ENCODE measurements at places on chromosomes 13 and 19.

- no peak for DNase-seq
These were observed 7.0 kb upstream of the MAP2K2 start for GRCh38 chr19:4130744-4131438.

GRCh38 chr19:48613024-48613851, 1.6 kb downstream of the FAM83E start:
- no peak for DNase-seq

DNA sequence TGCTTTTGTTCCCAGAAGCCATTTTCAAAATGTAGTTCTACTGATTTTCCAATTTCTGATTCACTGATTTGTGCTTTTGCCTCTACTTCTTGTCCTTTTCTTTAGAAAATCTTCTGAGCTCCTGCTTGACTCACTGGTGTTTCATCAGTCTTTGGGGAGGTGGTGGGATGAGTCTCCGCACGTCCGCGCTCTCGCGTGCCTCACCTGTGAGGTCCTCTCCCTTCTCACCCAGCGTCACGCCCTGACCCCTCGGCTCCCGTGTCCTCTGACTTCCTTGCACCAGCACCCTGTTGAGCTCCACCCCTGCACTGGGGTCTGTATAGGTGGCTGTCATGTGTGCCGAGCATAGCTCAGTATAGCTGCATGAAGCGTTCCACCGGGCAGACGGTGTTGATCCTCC, 52.7 kb upstream of the MCF2L start:
- DNase-seq: no peak

GRCh38 chr19:49889687-49890348, 6.9 kb downstream of the IL4I1 start:
- DNase-seq: peak; percentile 70

- DNase-seq: no peak
These were observed 5.5 kb downstream of the ARRDC5 start for GRCh38 chr19:4897146-4897545.

- DNase-seq: no peak
These were observed 435.9 kb upstream of the SGCG start for GRCh38 chr13:22744688-22745452.

GRCh38 chr13:31018511-31018910, 86.1 kb downstream of the TEX26 start:
- no peak for DNase-seq

DNA sequence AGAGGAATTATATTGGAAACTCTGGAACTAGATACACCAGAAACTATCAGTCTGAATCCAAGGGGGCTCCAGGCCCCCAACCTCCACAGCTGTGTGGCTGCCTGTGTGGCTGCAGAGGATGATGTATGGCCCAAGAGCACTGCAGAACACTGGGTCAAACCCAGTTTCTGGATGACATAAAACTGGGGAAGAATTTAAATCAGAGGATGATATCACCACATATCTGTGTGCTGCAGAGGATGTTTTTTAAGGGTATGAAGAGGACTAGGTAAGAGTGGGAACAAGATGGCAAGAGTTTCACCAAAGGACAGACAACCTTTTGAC, 226.4 kb downstream of the SUCLA2 start:
- DNase-seq: no peak

DNA sequence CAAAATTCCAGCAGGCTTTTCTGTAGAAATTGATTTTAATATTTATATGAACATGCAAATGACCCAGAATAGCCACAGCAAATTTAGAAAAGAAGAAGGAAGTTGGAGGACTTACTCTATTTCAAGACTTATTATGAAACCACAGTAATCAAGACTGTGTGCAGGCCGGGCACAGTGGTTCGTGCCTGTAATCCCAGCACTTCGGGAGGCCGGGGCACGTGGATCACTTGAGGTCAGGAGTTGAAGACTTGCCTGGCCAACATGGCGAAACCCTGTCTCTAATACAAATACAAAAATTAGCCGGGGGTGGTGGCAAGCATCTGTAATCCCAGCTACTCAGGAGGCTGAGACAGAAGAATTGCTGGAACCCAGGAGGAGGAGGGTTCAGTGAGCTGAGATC, 6.0 kb upstream of the FFAR2 start:
- DNase-seq: no peak

DNA sequence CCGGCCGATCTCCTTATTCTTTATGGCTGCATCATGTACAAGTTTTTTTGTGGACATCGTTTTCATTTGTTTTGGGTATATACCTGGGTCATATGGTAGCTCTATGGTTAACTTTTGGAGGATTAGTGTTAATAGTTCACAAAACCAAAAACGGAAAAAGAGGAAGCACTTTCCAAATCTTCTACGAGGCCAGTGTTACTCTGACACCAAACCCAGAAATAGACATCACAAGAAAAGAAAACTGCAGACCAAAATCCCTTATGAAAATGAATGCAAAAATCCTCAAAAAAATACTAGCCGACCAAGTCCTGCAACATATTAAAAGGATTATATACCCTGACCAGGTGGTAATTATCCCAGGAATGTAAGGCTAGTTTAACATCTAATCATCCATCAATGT, 29.8 kb downstream of the ADGRE2 start:
- no peak for DNase-seq

DNA sequence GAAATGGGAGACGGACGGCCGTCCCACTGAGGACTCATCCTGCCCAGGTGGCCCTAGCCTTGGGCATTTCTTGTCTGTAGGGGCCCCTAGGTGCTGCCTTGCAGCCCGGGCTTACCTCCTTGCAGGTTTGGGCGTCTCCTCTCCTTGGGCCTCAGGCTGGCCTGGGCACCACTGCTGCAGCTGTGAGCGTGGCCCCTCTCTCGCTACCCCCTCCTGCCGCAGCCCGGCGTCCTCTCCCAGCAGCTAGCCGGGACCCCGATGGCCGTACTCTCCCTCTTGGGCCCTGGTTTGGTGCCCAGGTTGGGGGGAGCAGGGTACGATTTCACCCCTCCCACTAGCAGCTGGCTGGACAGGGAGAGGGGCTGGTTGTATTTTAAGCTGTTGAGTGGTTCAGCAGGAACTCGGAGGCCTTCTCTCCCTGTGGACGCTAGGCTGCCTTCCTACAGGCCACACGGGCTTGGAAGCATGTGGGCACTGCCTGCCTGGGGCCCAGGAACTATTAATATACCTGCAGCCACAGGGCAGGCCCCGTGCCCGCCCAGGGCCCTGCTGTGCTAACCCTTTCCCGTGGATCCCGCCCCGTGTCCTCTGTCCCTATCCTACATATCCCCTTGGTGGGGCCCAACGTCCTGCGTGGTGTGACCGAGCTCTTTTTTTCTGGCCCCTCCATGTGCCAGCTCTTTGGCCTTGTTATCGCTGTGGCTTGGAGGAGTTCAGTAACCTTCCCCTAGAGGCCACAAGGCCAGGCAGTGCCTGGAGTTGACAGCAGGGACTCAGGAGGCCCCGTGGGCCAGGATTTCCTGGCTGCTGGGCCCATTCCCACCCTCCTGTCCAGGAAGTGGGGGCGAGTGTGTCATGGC, 11.7 kb downstream of the NDUFB7 start:
- DNase-seq: no peak

- no peak for DNase-seq
These were observed 953 bp downstream of the DZIP1 start for GRCh38 chr13:95643571-95643935.

DNA sequence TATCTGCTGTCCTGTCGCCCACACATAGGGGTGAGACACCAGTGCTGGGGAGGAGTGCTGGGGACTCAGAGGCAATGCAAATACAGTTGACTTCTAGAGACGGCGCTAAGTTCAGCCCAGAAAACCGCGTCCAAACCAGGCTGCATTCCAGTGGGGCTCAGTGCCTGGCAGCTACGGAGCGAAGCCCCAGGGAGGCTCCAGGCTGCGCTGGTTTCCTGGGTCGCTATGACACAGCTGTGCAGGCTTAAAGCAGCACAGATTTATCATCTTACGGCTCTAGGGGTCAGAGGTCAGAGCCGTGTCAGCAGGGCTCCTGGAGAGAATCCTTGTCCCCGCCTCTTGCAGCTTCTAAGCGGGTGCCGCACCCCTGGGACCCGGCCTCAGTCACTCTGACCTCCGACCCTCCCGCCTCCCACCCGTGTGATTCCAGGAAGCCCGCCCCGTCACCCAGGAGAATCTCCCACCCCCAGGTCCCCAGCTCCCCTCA, 61.6 kb downstream of the ANKRD10 start:
- no peak for DNase-seq

DNA sequence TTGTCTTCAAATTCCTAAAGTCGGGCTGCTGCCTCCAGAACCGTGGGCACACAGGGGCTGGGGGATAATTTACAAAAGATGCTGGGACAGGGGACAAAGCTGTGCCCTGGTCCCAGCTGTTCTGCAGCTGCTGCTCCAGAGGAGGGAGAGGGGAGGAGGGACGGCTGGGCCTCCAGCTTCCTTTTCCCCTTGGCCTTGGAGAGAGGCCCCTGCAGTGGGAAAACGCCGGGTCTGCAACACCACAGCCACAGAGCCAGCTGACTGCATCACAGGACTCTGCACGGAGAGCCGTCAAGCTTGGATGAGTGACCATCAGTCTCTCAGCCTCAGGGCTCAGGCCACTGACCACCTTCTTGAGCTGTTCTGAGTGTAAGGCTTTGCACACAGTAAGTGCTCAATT, 6.1 kb downstream of the DOCK6 start:
- DNase-seq: no peak

GRCh38 chr19:57675881-57676280, 5.9 kb upstream of the ZNF551 start:
- DNase-seq: no peak

DNA sequence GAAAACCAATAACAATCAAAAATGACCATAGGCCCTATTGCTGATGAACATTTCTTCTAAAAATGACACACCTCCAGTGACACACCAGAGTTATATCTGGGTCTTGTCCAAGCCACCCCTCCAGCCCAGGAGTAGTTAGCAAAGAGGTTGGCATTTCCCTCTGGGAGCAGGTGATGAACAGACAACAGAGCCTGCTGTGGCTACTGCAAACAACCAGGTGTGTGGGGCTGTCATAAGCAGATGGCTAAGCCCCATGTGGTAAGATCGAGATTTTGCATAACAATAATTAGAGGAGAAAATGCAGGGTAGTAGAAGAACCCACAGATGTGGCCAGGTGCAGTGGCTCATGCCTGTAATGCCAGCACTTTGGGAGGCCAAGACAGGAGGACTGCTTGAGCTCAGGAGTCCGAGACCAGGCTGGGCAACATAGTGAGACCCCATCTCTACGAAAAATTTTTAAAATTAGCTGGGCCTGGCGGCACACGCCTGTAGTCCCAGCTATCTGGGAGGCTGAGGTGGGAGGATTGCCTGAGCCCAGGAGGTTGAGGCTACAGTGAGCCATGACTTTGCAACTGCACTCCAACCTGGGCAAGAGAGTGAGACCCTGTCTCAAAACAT, 5.0 kb downstream of the XRCC1 start:
- DNase-seq: no peak

- peak; percentile 18 for DNase-seq
These were observed 2.1 kb upstream of the NLRP7 start for GRCh38 chr19:54949412-54949811.

GRCh38 chr13:34577051-34577450, 365.0 kb upstream of the NBEA start:
- no peak for DNase-seq

- peak; percentile 34 for DNase-seq
These were observed 13.5 kb upstream of the ZNF563 start for GRCh38 chr19:12346896-12347295.

DNA sequence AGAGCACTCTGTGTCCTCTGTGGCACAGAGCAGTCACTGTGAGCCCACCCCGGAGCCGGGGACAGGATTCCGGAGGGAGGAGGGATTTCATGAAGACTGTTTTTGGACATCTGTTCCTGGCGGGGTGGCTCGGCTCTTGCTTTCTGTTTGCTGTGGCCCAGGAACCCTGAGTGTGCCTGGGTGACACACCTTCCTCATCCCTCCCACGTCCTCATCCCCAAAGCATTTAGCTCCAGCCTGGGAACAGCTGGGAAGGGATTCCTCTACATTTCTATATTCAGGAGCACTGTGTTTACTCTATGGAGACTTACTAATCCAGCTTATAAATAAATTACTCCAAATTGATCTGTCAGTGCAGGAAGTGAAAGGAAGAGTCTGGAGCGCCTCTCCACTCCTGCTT, 97.8 kb upstream of the UBL3 start:
- DNase-seq: no peak

GRCh38 chr19:55099557-55100506, 17.6 kb downstream of the PPP1R12C start:
- no peak for DNase-seq

DNA sequence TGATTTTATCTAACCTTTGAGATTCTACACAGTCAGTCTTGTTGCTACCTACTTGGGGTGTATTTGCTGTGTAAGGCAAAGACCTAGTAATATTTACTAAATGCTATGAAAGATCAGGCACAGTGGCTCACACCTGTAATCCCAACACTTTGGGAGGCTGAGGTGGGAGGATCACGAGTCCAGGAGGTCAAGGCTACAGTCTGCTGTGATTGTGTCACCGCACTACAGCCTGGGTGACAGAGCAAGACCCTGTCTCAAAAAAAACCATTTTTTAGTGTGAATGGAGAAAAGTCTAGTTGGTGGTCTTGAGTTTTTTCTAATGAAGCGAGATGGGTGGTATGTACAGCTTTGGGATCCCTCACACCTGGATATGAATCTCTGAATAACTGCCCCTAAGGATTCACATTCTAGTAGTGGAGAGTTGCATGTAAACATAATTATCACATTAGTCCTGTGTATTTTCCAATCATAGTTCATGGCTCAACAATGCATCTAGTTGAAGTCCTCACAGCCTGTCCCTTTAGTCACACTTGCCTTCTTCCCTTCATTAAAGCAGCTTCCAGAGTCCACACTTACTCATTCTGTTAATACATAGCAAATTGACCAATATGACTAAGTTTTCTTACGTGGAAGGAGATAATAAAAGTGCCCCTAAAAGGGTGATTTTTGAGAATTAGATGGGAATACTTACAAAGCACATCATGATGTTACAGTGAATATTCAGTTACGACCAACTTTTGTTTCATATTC, 7.5 kb downstream of the RPL21 start:
- no peak for DNase-seq

DNA sequence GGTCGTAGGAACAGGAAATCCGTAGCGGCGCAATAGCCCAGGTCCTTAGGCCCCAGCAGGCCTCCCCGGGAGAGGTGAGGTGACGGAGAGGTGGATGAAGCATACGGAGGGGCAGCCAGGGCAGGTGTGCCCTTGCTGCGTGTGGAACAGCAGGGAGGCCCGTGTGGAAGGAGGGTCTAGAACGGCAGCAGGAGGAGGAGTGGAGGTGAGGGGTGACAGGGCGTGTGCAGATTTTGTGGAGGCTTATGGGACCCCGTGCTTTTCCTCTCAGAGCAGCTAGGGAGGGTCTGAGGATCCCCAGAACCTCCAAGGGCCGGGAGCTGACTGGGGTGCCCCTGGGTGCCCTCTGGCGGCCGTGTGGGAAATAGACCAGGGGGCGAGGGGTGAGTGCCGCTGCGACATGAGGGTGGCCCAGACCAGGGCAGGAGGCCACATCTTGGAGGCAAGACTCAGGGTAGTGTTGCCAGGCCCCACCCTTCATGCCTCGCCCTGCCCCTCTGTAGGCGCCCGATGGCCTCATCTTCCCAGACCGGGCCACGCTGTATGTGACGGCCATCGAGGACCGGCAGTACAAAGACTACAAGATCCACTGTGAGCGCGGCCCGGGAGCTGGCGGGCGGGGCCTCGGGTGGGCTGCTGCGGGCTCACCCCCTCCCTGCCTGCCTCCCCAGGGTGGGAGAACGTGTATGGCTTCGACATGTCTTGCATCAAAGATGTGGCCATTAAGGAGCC, 5.0 kb upstream of the ADM5 start:
- DNase-seq: no peak

GRCh38 chr19:28495046-28495445, 717.9 kb downstream of the UQCRFS1 start:
- no peak for DNase-seq

GRCh38 chr19:5436106-5436947, 18.9 kb upstream of the ZNRF4 start:
- DNase-seq: no peak

GRCh38 chr19:18985257-18985656, 44.2 kb upstream of the HOMER3 start:
- no peak for DNase-seq
